ENCODE measurements at places on chromosomes 16 and 17.

DNA sequence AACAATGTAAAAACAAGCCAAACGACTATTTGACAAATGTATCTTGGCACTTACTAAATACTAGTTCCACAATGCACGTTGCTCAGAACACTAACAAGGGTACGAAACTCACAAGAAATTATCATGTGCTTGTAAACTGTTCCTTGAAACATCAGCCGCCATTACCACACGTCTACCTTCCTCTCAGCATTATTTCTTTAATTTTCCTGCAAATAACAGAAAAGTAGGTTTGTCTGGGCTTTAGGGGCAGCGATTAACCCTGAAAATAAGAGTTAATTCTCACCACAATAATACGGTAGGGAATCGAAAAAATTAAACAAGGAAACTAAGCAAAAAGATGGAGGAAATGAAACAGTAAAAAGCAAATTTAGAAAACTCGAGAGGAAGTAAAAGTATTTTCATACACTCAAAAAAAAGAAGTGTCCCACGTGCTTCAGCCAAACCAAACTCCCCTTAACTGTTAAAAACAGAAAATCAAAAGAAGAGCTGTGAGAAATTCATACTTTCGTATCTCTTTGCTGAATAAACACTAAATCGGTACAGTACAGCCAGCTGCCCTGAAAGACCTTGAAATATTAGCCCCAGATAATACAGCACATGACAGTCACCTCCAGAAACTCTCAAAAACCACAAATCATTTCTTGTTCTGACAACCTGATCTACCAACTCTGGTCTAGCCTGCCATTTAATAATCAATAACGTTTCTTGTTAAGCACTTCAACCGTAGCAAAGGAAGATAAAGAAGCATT, 1.2 kb downstream of the ARHGAP17 start:
- no peak for DNase-seq

- DNase-seq: no peak
Observed at GRCh38 chr16:609316-609715, 19.4 kb downstream of the RAB40C start.

DNA sequence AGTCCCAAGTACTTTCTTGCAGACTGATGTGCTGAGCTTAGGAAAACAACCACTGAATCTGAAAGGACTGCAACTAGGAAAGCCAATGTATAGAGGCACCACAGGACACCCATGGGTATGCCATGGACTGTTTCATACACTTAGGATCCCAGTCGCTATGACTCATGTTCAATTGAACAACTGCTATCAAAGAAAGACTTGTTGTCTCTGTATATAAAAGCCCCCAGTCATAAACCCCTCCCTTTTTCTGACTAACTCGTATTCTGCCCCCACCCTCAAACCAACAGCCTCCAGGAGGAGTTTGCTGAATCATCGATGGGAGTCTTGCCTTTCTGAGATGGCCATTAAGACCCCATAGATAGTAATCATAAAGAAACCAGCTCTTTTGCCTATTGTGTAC, 205.4 kb downstream of the ANKFN1 start:
- DNase-seq: no peak

DNA sequence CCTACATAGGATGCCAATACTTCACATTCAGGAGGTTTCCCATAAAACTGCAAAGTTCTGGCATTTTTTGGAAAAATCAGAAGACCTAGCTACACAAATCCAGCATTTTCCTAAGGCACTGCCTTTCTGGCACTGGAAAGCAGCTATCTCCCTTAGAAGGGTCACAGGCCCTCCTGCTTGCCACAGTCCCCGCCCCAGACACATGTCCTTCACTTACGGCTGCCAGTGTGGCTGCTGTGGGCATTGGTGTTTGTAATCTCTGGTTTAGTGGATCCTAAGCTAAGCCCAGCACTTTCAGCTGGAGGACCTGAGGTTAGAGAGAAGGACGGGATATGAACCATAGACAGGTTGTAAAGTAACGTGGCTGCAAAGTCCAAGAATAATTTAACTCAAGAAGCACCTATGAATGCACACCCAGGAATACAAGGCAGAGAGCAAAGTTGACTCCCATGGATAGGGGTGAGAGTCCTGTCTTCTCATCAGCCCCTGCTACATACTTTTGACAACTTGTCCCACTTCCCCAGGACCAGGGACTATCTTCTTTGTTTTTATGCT, 100.0 kb downstream of the XYLT1 start:
- no peak for DNase-seq

- no peak for DNase-seq
Observed at GRCh38 chr16:67269766-67270165, 9.6 kb upstream of the PLEKHG4 start.

DNA sequence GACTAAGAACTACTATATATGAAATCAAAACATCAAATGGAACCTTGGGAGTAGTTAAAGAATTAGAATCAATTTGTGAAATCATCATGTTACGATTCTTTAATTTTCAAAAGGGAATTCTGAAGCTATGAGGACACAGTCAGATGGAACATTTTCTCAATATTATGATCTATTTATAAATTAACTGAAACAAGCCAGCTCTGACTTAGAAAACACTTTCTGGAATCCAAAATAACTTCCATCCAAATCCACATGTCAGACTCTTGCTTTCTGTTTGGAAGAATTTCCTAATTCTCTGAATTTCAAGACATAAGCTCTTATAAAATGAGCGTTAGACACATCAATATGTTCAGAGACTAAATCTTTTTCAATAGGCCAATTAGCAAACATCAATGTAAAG, 737.7 kb upstream of the SOX9 start:
- no peak for DNase-seq

DNA sequence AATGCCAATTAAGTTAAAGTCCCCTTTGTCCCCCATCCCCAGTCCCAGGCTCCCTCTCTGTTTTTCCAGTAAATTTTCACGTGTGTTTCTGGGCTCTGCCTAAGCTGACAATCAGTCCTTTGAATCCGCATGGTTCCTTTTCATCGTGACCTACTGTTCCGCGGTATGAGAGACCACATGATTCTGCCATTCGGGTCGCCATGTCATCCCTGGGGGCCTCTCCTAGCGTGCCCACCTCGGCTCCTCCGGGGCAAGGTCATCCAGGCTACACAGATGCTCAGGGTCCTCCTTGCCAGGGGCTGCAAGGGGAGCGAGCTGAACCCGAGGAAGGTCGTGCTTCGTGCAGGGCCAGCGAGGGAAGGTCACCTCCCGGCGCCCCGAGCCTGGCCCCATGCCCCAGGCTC, 157.6 kb downstream of the RAB11FIP4 start:
- DNase-seq: no peak

GRCh38 chr17:14489986-14490385, 189.1 kb downstream of the HS3ST3B1 start:
- no peak for DNase-seq

- no peak for DNase-seq
Observed at GRCh38 chr17:36877771-36878170, 59.5 kb upstream of the LHX1 start.

GRCh38 chr17:48818361-48818841, 1.4 kb upstream of the TTLL6 start:
- no peak for DNase-seq

GRCh38 chr17:56297184-56297583, 143.9 kb downstream of the ANKFN1 start:
- DNase-seq: peak; percentile 15

GRCh38 chr17:8413328-8413727, 15.7 kb upstream of the RNF222 start:
- no peak for DNase-seq

- no peak for DNase-seq
Observed at GRCh38 chr16:29663807-29664090, 702 bp downstream of the SPN start.

DNA sequence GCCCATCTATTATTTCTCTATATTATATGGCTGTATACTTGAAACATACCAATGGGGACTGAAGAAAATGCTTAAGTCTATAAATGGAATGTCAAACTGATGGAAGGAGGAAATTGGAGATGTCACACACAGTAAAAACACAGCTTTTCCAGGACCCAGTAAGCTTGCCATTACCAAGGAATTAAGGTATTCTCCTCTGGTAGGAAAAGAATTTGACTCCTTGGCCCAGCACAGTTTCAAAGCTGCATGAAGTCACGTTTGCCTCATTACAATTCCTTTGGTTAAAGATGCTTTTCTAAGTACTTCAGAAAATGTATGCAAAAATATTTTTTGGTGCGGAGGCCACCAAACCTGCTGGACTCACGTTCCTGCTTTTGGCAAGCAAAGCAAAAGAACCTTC, 48.5 kb downstream of the CDH13 start:
- no peak for DNase-seq

- DNase-seq: no peak
Observed at GRCh38 chr16:13936155-13936554, 16.2 kb downstream of the ERCC4 start.

DNA sequence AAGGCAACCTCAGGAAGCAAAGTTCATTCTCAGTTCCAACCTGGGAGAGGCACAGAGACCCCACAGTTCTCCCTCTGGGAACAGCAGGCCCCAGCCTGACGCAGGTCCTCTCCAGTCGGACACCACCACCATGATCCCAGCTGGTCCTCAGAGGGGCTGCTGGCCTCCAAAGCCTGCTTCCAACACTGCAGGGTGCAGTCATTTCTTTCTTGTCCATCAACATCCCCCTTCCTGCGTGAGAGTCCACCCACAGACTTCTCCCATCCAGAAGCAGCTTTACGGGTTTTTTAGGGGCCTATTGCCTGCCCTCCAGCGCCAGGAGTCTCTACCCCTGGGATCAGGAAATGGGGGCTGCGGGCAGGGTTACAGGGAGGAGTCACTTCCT, 29.3 kb upstream of the TNRC6C start:
- no peak for DNase-seq

GRCh38 chr17:78908426-78908825, 5.4 kb upstream of the CEP295NL start:
- DNase-seq: no peak

DNA sequence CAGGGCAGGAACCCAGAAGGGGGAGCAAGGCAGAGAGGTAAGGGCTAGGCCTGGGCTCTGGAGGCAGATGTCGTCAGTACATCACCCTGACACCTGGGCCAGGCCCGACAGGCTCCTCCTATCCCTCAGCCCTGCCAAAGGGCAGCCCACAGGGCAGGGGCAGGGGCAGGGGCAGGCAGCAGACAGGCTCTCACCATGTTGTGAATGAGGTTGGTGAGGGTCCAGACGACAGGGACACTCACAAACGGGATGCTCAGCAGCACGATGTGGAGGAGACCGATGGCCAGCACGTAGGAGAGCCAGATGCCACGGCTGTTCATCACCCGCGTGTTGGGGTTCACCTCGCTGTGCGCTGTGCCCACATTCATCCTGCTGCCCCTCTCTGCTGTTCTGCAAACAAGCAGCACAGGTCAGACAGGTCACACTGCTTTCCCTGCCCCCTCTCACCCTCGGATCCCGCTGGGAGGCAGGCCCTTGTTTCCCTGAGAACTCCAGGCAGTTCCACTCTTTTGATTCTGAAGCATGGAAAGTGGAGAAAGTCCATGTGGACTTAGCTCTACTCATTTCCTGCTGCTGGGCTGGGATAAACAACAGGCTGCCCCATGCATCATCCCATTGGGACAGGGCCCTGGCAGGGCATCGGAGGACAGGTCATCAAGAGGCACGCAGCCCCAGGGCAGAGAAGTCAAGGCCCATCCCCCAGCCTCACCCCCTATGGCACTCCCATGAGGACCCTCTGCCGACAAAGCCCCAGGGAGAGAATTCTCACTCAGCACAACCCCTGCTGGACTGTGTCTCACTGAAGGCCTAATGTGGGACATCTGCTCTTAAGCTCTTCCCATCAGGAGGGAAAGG, 3.3 kb downstream of the ORMDL3 start:
- DNase-seq: no peak

DNA sequence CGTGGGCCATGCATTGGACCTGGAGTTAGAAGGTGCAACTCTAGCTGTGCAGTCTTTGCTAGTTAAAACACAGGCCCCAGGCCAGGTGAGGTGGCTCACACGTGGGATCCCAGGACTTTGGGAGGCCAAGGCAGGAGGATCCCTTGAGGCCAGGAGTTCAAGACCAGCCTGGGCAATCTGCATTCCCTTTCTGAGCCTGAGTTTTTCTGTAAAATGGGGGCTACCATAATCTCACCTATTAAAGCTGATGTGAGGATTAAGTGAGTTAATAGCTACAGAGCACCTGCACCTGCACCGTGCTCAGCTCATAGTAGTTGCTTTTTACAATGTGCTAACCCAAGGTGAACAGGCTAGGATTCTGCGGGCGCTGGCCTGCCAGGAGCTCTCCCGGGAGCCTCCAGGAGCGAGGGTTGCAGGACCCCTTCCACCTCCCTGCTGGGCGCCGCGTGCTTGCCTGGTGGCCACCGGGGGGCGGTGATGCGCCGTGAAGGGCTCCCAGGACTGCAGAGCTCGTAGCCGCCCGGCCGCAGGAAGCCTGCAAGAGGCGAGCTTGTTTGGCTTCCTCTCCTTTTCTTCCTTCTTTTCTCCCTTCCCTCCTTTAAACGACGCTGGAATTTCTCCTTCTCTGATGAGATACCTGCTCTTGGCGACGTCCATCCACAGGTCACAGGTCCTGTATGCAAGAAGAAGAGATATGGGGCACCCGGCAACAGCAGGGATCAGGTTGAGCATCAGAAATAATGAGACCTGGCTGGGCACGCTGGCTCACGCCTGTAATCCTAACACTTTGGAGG, 51.3 kb downstream of the ZFP90 start:
- DNase-seq: no peak

DNA sequence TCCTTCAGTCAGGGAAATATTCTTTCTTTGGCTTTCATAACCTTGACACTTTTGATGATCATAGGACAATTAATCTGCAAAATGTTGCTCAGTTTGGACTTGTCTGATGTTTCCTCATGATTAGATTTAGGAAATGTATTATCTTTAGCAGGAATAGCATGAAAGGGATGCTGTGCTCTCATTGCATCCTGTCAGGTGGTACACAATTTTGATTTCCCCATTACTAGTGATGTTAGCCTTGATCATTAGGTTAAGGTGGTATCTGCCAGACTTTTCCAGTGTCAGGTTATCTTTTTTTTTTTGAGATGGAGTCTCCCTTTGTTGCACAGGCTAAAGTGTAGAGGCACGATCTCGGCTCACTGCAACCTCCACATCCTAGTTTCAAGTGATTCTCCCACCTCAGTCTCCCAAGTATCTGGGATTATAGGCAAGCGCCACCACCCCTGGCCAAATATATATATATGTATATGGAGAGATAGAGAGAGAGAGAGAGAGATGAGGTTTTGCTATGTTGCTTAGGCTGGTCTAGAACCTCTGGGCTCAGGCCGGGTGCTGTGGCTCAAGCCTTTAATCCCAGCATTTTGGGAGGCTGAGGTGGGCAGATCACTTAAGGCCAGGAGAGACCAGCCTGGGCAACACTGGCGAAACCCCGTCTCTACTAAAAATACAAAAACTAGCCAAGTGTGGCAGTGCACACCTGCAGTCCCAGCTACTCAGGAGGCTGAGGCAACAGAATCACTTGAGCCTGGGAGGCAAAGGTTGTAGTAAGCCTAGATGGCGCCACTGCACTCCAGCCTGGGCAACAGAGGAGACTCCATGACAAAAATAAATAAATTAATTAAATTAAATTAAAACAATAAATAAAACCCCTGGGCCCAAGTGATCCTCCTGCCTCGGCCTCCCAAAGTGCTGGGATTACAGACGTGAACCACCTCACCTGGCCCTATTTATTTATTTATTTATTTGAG, 15.8 kb upstream of the CAVIN1 start:
- no peak for DNase-seq

GRCh38 chr17:38919316-38920078, 5.9 kb upstream of the LASP1NB start:
- DNase-seq: no peak

GRCh38 chr17:75720656-75721462, at the start of gene ITGB4:
Gene ITGB4, plus strand, starts transcription at chr17:75721459. Its CDS starts 3,245 bp downstream, at chr17:75724704.
- no peak for DNase-seq

Measured in AG04450 (cell line).